Urinary bladder (tissue), 4 donors: ENCODE measurements at places on chromosomes 16 and 17. TPM values are rescaled to one million over a fixed set of nuclear protein-coding genes. Genes with fewer than 3 reads are reported as not detected.

Gene PPM1E
- 1.3 TPM for total RNA-seq

Gene ABI3
- total RNA-seq = 3.0 TPM

Gene RHOT1
- total RNA-seq = 81.4 TPM

Gene EFCAB5
- total RNA-seq = 0.90 TPM

Gene MED9
- 9.5 TPM for total RNA-seq

Gene CDH11
- 428 TPM for total RNA-seq
